Activated naive CD4-positive, alpha-beta T cell treated with anti-CD3 and anti-CD28 coated beads, Interleukin-2, amount 50 U/mL, for 72 hours (primary cell): ENCODE measurements at places on chromosomes 7 and 10.

DNA sequence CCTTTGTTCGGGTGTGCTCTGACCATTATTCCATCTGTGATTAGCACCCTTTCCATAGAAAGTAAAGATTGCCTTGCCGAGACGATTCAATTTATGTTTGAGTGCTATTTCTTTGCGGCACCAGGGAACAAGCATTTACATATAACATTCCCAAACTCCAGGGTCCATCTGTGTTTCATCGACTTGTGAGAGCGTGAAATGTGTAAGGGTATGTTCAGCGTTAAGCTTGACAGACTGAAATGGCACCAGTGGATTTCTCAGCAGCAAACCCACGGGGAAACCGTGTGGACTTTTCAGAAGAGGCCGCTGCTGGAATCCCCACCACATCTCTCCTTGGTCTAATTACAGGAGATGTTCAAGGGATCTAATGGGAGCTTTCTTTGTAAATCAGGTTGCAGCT, 270.5 kb downstream of the TCERG1L start:
- DNase-seq = no peak

- no peak for DNase-seq
Observed at GRCh38 chr7:43554423-43554822, 28.5 kb upstream of the STK17A start.

GRCh38 chr7:140197218-140197890, 20.6 kb upstream of the KDM7A start:
- DNase-seq = no peak

DNA sequence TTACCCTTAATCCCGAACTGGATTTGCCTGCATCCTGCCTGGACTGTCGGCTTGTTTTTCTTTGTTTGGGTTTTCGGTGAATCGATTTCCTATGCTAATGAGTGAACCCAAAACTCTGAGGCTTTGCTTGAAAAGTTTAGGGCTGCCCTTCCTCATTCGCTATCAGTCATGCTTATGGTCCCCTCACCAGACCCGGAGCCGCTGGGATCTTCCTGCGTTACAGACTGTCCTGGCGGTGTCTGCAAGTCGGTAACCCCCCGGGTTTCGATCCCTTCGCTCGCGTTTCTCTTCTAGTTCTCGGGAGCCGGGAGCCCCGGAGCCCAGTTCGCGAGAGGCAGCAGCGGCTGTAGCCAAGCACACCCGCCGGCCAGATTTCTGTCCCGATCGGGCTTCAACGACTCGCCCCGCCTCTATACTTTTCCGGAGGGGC, 2.2 kb downstream of the EMX2 start:
- no peak for DNase-seq

DNA sequence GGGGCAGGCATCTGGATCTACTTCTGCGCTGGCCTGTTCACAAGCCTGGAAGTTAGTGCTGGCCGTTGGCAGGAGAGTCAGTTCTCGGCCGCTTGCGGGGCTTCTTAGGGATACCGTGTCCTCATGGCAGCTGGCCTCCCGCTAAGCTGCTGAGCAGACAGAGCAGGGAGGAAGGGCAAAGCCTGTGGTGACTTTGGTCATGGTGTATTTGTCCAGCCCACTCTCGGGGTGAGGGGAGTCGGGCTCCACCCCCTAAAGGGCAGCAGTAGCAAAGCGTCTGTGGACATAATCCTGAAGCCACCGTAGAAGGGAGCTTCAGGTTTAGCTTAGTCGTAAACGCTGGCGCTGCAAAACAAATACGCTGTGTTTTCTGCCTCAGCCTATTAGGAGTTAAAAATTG, 12.2 kb downstream of the UBE3C start:
- DNase-seq = no peak

DNA sequence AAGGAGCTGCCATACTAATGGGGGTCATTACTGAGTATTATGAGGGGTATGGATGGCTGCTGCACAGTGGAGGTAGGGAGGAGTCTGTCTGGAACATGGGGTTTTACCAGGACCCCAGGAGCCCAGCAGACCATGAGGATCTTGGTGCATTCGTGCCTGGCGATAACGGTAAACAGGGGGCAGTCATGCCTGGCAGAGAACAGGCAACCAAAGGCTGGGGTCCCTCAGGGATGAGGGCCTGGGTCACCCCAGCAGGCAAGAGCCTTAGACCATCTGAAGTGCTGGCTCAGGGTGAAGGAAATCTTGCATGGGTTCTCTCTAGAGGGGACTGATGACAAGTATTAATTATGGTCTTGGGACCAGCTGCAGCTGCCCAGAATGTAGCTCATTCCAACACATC, 46.1 kb downstream of the MYL10 start:
- no peak for DNase-seq

GRCh38 chr10:29951441-29951931, 107.9 kb downstream of the JCAD start:
- DNase-seq = no peak
